ENCODE measurements at places on chromosomes 5 and 9. TPM values are rescaled to one million over a fixed set of nuclear protein-coding genes. Genes with fewer than 3 reads are reported as not detected.

Gene ITGA2
- total RNA-seq: 1.4 TPM

Gene MOCS2
- total RNA-seq: 54.2 TPM

Gene SLC4A9
- not detected for total RNA-seq

Gene KCNV2
- total RNA-seq: not detected

Gene CARD9
- total RNA-seq: 2.9 TPM

Gene NSA2
- total RNA-seq: 108 TPM

Gene NRG2
- 0.78 TPM for total RNA-seq

Gene GMCL2
- total RNA-seq: not detected

Gene PCDHGA5
- total RNA-seq: 5.6 TPM

Gene FAM153A
- not detected for total RNA-seq

Gene SLC36A3
- total RNA-seq: not detected

Gene ZNF658
- total RNA-seq: 7.3 TPM

Gene SARDH
- 4.1 TPM for total RNA-seq

Gene NME5
- total RNA-seq: 11.1 TPM

Gene PCDHGB7
- total RNA-seq: 25.6 TPM

Gene BTNL3
- total RNA-seq: not detected

Gene SERF1A
- total RNA-seq: 9.8 TPM

Gene CCL28
- 15.7 TPM for total RNA-seq

Gene IL9
- total RNA-seq: not detected

Gene C1QTNF2
- total RNA-seq: 1.4 TPM

Gene NR6A1
- total RNA-seq: 0.26 TPM

Gene MTRR
- total RNA-seq: 48.0 TPM

Gene MARCOL
- total RNA-seq: not detected

Gene FANCG
- 12.2 TPM for total RNA-seq

Gene GABRA1
- not detected for total RNA-seq

Gene PIP5K1B
- total RNA-seq: not detected

Gene ANP32B
- 16.5 TPM for total RNA-seq

Gene TSLP
- total RNA-seq: 0.65 TPM

Gene ZCCHC7
- total RNA-seq: 25.0 TPM

Gene ANKRD18A
- not detected for total RNA-seq

Gene SLC45A2
- 0.13 TPM for total RNA-seq

Gene SPEF2
- 17.0 TPM for total RNA-seq

Gene IGFBPL1
- total RNA-seq: not detected

Gene ISL1
- not detected for total RNA-seq

Gene SVEP1
- total RNA-seq: 89.5 TPM

Gene ECSCR
- total RNA-seq: 1.5 TPM

Gene CENPP
- 11.2 TPM for total RNA-seq

Gene TMEM174
- total RNA-seq: not detected

Gene DAB2IP
- 18.7 TPM for total RNA-seq

Gene PCDHA6
- total RNA-seq: 0.52 TPM
